PC-3 (cell line): ENCODE measurements at places on chromosomes 5 and 9. TPM values are rescaled to one million over a fixed set of nuclear protein-coding genes. Genes with fewer than 3 reads are reported as not detected.

- no peak for DNase-seq
- H3K4me1 ChIP-seq, result no peaks in the 10 kb centered on the region
- no peaks in the 10 kb centered on the region for H3K36me3 ChIP-seq
- no peaks in the 10 kb centered on the region for H3K27me3 ChIP-seq
Measured at GRCh38 chr9:28320616-28321015, 747.3 kb upstream of the C9orf72 start.

DNA sequence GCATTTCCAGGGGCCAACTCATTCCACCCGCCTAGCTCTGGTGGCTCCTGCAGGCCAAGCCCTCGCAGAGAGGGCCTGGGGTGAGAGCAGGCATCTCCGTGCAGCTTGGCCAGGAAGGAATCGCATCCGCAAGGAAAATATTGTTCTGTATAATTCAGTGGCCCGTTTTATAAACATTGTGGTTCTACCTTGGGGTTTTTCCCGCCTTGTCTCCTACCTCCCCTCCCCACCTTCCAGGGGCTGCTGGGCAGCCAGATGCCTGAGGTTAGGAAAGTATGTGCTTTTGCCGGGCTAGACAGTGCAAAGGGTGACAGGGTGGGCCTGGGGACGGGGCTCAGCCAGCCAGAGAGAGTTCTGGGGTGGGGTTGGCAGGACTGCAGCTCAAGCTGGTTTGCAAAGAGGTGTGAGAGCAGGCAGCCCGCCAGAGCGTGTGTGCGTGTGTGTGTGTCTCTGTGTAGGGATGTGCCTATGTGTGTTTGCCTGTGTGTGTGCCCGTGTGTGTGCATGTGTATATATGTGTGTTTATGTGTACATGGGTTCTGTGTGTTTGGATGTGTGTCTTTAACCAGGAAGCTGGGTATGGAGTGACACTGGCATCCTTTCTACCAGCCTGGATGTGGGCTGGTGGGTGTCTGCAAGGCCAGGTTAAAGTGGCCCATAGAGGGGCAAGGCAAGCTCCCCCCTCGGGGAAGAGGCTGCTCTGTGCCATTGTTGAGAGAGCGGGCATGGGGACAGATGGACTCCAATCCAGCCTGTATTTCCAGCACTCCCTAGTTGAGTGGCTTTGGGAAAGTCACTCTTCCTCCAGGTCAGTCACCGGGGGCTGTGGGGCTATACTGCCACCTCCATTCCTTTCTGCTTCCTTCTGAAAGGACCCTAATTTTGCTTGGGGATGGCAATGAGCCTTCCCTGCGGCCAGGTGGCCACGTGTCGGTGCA is 10.6 kb upstream of the SLC2A6 start:
- no peaks in the 10 kb centered on the region for H3K27me3 ChIP-seq
- H3K36me3 ChIP-seq, result no peaks in the 10 kb centered on the region; the same call in 1 of the 2 replicates
- H3K4me3 ChIP-seq, result no peak overlapping the region
- no peak overlapping the region for H3K27ac ChIP-seq
- DNase-seq, result no peak

GRCh38 chr5:56543441-56544388 is 271.6 kb upstream of the MAP3K1 start:
- DNase-seq, result peak; percentile 73
- no peak overlapping the region for H3K4me3 ChIP-seq
- peak overlapping the region; percentile 54 for H3K27ac ChIP-seq
- no peaks in the 10 kb centered on the region for H3K27me3 ChIP-seq
- H3K4me1 ChIP-seq, result peaks cover 16% of the 10 kb centered on the region
- H3K36me3 ChIP-seq, result no peaks in the 10 kb centered on the region

DNA sequence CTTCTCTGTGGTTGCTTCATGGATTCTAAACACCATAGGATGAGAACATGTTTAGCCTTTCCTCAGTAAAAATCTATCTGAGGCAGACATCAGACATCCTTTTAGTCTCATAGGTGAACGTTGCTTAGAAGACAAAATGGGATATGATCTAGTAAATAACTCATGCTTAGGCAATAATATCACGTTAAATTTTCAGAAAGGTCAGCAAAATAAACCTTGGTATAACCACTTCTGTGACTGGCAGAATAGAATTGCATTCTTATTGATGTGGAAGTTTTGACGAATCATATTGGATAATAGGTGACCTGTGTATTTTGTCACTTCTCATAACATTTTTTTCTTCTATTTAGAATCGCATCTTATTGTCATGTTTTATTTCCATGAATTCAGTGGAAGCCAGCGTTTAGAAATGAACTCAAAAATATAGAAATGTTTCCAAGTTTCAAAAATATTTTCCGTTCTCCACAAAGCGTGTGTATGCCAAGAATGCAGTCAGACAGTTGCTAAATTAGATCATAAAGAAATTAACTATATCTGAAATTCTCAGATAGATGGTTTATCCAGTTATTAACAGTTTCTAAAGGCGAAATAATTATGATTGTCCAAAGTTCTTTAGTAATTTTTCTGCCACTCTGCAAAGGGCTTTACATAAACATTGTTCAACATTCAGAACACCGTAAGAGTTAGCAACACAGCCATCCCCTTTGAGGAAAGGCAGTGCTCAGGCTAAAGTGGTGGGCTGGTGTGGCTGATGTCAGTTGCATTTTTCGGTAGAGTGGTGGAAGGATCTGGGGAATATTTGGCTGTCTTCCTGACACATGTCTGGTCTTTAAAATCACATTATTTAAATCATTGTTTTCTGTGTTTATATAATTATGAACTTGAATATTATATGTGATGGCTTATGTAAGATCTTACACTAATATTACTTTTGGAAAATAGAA is 827.2 kb downstream of the MTRR start:
- H3K4me3 ChIP-seq, result no peak overlapping the region
- no peaks in the 10 kb centered on the region for H3K36me3 ChIP-seq
- no peak for DNase-seq
- H3K27ac ChIP-seq, result no peak overlapping the region
- H3K27me3 ChIP-seq, result no peaks in the 10 kb centered on the region
- no peaks in the 10 kb centered on the region for H3K4me1 ChIP-seq

DNA sequence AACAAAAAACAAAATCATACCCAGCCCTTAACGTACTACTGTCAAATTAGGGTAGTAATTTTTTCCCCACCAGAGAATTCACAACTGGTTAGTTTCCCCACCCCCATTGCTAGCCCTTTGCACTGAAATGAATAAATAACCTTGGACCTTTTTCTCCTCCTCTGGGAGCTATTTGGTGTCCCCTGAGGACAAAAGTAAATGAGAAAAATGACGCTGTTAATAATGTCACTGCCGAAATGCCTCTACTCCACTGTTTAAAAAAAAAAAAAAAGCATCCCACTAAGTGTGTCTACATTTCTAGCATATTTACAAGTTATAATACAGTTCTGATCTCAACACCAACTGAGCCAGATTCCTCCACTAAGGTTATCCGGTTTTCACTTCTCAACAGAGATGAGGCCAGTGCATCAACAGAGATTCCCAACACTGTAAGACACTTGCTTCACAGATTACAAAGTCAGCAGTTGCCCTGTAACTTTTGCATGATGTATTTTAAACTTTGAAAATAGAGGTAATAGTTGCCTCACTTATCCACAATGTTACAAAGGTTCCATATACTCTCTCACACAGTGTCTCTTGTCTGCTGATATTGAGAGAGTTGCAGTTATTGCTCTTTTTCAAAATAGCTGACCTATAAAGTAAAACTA is 5.1 kb upstream of the NFIB start:
- no peaks in the 10 kb centered on the region for H3K27me3 ChIP-seq
- peak overlapping the region; percentile 86; the same call in 1 of the 2 replicates for H3K4me3 ChIP-seq
- H3K4me1 ChIP-seq, result peaks cover 53% of the 10 kb centered on the region
- no peaks in the 10 kb centered on the region for H3K36me3 ChIP-seq
- no peak for DNase-seq

GRCh38 chr5:77427998-77428397 is 64.1 kb downstream of the WDR41 start:
- no peak for DNase-seq
- no peaks in the 10 kb centered on the region for H3K27me3 ChIP-seq
- no peak overlapping the region for H3K27ac ChIP-seq
- H3K4me1 ChIP-seq, result peaks cover 47% of the 10 kb centered on the region
- H3K4me3 ChIP-seq, result no peak overlapping the region

GRCh38 chr5:132478366-132478871 is 12.2 kb downstream of the IRF1 start:
- H3K4me3 ChIP-seq, result no peak overlapping the region
- no peaks in the 10 kb centered on the region for H3K27me3 ChIP-seq
- peaks cover 3% of the 10 kb centered on the region; the same call in 1 of the 2 replicates for H3K36me3 ChIP-seq
- H3K4me1 ChIP-seq, result no peaks in the 10 kb centered on the region
- no peak overlapping the region for H3K27ac ChIP-seq
- DNase-seq, result no peak

- no peak overlapping the region for H3K4me3 ChIP-seq
- no peaks in the 10 kb centered on the region for H3K27me3 ChIP-seq
- DNase-seq, result no peak
- no peaks in the 10 kb centered on the region for H3K36me3 ChIP-seq
- H3K27ac ChIP-seq, result no peak overlapping the region
Measured at GRCh38 chr5:97545446-97545845, 362.4 kb upstream of the RIOK2 start.

SPATA31C1 gene
- not detected in 2 replicates for total RNA-seq

SLC25A2 gene
- 0.18 and 0.40 TPM in 2 replicates for total RNA-seq

C5orf58 gene
- not detected in 2 replicates for total RNA-seq

MYOT gene
- total RNA-seq, result not detected in 2 replicates
